ENCODE measurements at places on chromosomes 5 and 9. TPM values are rescaled to one million over a fixed set of nuclear protein-coding genes. Genes with fewer than 3 reads are reported as not detected.
A peak's percentile ranks its signal among the peaks of the same experiment; 100 is the strongest.

GRCh38 chr5:9361835-9362234, 184.0 kb downstream of the SEMA5A start:
- peaks cover 2% of the 10 kb centered on the region for H3K4me1 ChIP-seq
- no peak overlapping the region for H3K27ac ChIP-seq
- no peak overlapping the region for H3K4me3 ChIP-seq
- H3K27me3 ChIP-seq: no peaks in the 10 kb centered on the region
- no peaks in the 10 kb centered on the region for H3K36me3 ChIP-seq

- H3K4me1 ChIP-seq: peaks cover 21% of the 10 kb centered on the region
- DNase-seq: no peak
- H3K27ac ChIP-seq: no peak overlapping the region
These were observed 218.6 kb downstream of the SNX18 start for GRCh38 chr5:54736003-54736797.

- H3K27me3 ChIP-seq: peaks cover 2% of the 10 kb centered on the region
- no peak overlapping the region for H3K4me3 ChIP-seq
- DNase-seq: no peak
- H3K36me3 ChIP-seq: no peaks in the 10 kb centered on the region
These were observed 616.1 kb downstream of the DTWD2 start for GRCh38 chr5:118371973-118372831.

DNA sequence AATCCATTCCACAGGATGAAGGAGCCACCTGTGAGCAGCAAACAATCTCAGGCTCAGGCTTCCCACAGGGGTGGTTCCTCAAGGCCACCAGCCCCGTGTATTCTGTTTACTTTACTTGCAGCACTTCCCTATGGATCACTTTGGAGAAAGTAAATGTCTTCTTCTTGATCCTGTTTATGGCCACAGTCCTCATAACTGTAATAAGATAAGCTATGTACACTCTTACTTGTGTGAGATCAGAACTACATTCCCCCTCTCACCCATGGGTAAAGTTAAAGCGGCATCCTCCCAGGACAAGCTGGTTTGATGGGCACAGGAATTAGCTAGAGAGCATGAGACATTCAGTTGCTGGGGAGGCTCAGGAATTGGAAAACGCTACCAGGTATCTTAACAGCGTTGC, 86.1 kb downstream of the TMEM215 start:
- H3K4me1 ChIP-seq: no peaks in the 10 kb centered on the region
- no peaks in the 10 kb centered on the region for H3K27me3 ChIP-seq
- no peak overlapping the region for H3K4me3 ChIP-seq
- no peaks in the 10 kb centered on the region for H3K36me3 ChIP-seq
- no peak overlapping the region for H3K27ac ChIP-seq

DNA sequence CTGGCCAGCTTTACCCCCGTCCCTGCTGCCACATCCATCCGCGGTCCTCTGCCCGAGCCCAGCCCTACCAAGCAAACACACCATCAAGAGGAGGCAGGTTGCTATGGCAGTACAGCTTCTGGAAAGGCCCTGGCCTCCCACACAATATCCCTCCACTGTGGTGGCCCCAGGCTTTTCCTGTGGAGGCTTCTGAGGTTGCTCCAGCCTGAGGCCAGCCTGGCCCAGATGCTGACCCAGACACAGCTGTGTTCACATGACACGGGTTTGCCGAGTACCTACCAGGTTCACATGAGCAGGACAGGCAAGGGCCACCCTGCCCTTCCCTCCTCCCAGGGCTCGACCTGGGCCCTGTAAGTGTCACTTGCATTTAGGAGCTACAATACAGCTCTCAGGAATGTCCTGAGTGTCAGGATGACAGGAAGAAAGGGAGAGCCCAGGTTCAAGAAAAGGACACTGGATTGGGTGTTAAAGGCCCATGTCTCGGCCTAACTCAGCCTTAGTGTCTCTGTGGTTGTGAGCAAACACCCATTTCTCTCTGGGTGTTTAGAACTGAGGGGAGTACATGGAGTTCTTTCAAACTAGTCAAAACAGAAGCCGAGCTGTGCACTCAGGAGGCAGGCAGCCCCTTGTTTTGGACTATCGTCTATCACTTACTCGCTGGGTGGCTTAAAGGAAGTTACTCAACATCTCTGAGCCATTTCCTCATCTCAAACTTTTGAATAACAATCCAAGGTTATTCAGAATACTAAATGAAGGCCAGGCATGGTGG, 40.2 kb downstream of the NAIF1 start:
- H3K4me1 ChIP-seq: no peaks in the 10 kb centered on the region
- no peak for DNase-seq
- H3K27ac ChIP-seq: no peak overlapping the region
- H3K4me3 ChIP-seq: no peak overlapping the region
- no peaks in the 10 kb centered on the region for H3K36me3 ChIP-seq
- H3K27me3 ChIP-seq: peaks cover 3% of the 10 kb centered on the region

GRCh38 chr9:116334546-116335150, 181.1 kb downstream of the PAPPA start:
- no peak overlapping the region for H3K27ac ChIP-seq
- DNase-seq: no peak
- peaks cover 2% of the 10 kb centered on the region for H3K27me3 ChIP-seq
- no peak overlapping the region for H3K4me3 ChIP-seq
- peaks cover 17% of the 10 kb centered on the region for H3K4me1 ChIP-seq
- no peaks in the 10 kb centered on the region for H3K36me3 ChIP-seq

DNA sequence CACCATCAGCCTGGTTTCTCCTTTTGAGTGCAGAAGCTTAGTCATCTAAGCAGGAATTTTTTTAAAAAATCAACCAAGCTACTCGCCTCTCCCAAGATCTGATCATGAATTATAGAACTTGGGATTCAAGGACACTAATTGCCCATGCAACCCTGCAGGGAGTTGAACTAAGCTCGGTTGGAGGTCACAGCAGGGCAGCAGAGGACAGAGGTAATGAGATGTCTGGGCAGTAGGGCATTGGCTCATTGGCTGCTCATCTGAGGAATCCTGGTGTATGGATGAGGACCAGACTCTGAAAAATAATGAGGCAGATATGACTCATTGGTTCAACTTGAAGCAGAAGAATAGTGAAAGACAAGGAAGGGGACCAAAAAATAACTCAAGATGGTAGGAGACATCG, 111.8 kb upstream of the TLE1 start:
- H3K27ac ChIP-seq: no peak overlapping the region
- no peak overlapping the region for H3K4me3 ChIP-seq
- peaks cover 3% of the 10 kb centered on the region for H3K4me1 ChIP-seq
- no peak for DNase-seq
- no peaks in the 10 kb centered on the region for H3K27me3 ChIP-seq

The SMARCA2 gene
- 14.5 TPM for total RNA-seq

DNA sequence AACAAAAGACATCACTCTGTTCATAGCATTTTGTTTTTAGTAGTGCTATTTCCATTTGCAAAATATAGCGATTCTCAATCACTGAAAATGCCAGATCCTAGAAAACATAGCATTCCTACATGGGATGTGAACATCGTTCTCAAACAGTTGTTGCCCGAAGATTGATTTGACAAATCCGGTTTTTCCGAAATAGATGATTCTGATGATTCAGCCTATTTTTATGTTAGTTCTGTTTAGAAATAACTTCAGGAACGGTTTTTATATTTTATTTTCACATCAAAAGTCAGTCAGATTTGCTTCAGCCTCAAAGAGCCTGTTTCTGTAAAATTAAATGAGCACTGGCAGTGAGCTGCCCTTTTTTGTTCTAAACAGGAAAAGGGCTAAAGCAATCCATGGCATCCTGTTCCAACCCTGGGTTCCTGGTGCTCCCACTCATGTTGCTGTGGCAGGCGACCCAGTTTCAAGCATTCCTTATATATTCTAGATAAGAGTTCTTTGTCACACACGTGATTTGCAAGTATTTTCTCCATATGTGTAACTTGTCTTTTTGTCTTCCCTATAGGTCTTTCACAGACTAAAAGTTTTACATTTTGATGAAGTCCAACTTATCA, 14.2 kb upstream of the PSIP1 start:
- no peaks in the 10 kb centered on the region for H3K36me3 ChIP-seq
- H3K27me3 ChIP-seq: no peaks in the 10 kb centered on the region
- no peak for DNase-seq
- no peak overlapping the region for H3K27ac ChIP-seq
- no peaks in the 10 kb centered on the region for H3K4me1 ChIP-seq

The CCL27 gene
- 1.7 TPM for total RNA-seq

- no peaks in the 10 kb centered on the region for H3K27me3 ChIP-seq
- no peak overlapping the region for H3K4me3 ChIP-seq
- H3K36me3 ChIP-seq: no peaks in the 10 kb centered on the region
- no peaks in the 10 kb centered on the region for H3K4me1 ChIP-seq
- no peak overlapping the region for H3K27ac ChIP-seq
These were observed 120.1 kb upstream of the ACO1 start for GRCh38 chr9:32264170-32264864.

The ANKRD20A1 gene
- total RNA-seq: not detected

DNA sequence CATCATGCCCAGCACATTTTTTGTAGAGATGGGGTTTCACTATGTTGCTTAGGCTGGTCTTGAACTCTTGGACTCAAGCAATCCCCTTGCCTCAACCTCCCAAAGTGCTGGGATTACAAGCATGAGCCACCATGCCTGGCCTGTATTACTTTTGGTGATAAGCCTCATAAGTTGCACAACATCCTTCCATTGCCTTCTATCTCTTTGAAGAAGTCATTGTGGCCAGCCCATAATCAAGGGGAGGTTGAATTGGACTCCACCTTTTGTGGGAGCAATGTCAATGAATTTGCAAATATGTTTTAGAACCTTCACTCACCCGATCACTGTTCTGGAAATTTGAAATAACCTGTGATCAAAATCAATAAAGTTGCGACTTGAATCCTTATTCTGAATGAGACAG, 104.3 kb upstream of the CLINT1 start:
- no peak for DNase-seq
- peaks cover 5% of the 10 kb centered on the region for H3K4me1 ChIP-seq
- H3K4me3 ChIP-seq: no peak overlapping the region
- peaks cover 4% of the 10 kb centered on the region for H3K27me3 ChIP-seq
- H3K27ac ChIP-seq: no peak overlapping the region

DNA sequence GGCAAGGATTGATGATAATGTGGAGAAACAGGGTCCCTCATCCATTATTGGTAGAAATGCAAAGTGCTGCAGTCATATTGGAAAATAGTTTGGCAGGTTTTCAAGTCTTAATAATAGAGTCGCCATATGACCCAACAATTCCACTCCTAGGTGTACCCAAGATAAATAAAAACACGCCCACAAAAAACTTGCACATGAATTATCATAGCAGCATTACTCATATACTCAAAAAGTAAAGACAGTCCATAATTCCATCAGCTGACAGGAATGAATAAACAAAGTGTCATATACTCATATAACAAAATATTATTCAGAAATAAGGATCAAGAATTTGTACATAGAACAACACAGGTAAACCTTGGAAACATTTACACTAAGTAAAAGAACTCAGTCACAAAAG, 242.9 kb upstream of the FTMT start:
- H3K27ac ChIP-seq: no peak overlapping the region
- no peaks in the 10 kb centered on the region for H3K36me3 ChIP-seq
- peaks cover 2% of the 10 kb centered on the region for H3K27me3 ChIP-seq
- no peak for DNase-seq

- no peak overlapping the region for H3K27ac ChIP-seq
- no peak for DNase-seq
- H3K4me3 ChIP-seq: no peak overlapping the region
- peaks cover 10% of the 10 kb centered on the region for H3K4me1 ChIP-seq
These were observed 36.2 kb upstream of the AOPEP start for GRCh38 chr9:94690344-94690743.

DNA sequence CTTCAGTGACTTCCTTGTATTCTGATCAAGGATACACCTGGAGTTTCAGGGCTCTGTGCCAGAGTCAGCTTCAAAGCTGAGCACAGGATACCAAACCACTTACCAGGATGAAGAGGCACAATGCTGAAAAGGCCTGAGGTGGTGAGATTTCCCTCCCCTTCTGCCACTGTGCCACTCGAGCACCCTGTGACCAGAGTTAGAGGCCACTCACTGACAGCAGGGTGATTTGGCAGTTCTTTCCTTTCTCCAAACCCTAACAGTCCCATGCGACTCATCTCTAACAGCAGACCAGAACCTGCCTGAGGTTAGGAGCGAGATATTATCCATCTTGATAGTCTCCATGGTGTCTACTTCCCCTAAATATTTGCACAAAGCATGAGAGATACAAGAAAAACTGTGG, 1.8 kb downstream of the PLGRKT start:
- no peak for DNase-seq
- no peak overlapping the region for H3K27ac ChIP-seq
- H3K36me3 ChIP-seq: peaks cover 19% of the 10 kb centered on the region
- peak overlapping the region; percentile 95 for H3K4me3 ChIP-seq
- peaks cover 7% of the 10 kb centered on the region for H3K4me1 ChIP-seq
